MCF 10A (cell line): ENCODE measurements at places on chromosomes 4 and X. TPM values are rescaled to one million over a fixed set of nuclear protein-coding genes. Genes with fewer than 3 reads are reported as not detected.

- peaks cover 21% of the 10 kb centered on the region for H3K27me3 ChIP-seq
- no peaks in the 10 kb centered on the region for H3K36me3 ChIP-seq
- DNase-seq, result no peak
- H3K27ac ChIP-seq, result no peak overlapping the region
Measured at GRCh38 chr4:115657991-115658650, 544.7 kb upstream of the NDST4 start.

DNA sequence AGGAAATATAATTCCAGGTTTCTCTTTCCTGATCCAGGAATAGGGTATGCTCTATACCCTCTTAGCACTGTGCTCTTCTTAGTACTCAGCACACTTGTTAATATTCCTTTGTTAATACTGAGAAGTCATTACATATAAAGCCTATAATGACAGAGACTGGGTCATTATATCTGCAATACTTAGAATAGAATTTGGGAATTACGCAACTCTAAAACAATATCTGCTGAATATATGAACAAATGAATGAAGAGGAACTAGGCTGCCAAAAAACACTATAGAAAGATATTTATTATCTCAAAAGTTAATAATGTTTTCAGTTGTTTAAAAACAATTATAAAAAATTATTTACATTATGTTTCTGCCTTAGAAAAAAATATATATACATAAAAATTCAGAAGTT lies 36.4 kb upstream of the ANKRD50 start:
- H3K27ac ChIP-seq, result no peak overlapping the region
- H3K4me3 ChIP-seq, result no peak overlapping the region
- DNase-seq, result no peak

DNA sequence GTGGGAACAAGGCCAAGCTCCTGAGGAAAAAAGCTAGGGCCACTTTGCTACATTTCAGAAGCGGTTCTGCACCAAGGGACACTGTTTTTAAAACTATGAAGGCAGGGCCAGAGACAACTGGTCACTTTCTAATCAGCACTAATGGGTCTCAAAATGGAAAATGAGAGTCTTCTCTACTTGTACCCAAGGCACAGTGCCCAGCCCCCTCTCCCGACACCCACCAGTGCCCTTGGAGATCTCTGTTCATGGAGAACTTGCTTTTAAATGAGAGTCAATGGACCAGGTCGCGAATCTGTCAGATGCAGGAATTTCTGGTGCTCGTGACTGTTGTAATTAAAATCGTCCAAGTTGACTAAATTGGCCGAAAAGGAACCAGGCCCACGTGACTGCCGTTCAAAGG lies 591.6 kb downstream of the BCOR start:
- DNase-seq, result no peak
- no peak overlapping the region for H3K27ac ChIP-seq
- no peaks in the 10 kb centered on the region for H3K4me1 ChIP-seq
- H3K27me3 ChIP-seq, result peaks cover 28% of the 10 kb centered on the region

DNA sequence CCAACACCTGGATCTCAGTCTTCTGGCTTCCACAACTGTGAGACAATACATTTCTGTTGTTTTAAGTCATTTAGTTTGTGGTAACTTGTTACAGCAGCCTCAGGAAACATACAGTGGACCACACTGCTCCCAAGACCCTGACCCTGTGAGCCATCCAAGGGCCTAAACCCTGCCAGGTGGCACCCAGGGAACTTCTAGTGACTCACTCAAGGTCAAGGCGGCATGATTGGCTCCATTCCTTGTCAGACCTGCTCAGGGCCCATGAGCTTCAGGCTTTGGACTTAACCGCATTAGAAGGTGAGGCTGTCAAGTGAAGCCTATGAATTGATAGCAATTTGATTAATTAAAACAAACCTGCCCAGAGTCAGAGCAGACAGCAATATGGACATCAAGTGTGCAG lies 165.7 kb upstream of the MAMLD1 start:
- DNase-seq, result no peak
- H3K27me3 ChIP-seq, result no peaks in the 10 kb centered on the region
- peaks cover 4% of the 10 kb centered on the region for H3K36me3 ChIP-seq
- no peak overlapping the region for H3K4me3 ChIP-seq
- H3K27ac ChIP-seq, result no peak overlapping the region

GRCh38 chr4:128186623-128187022 lies 101.0 kb downstream of the PGRMC2 start:
- no peak overlapping the region for H3K4me3 ChIP-seq
- H3K27ac ChIP-seq, result no peak overlapping the region
- no peaks in the 10 kb centered on the region for H3K27me3 ChIP-seq

- H3K27me3 ChIP-seq, result peaks cover 45% of the 10 kb centered on the region
- H3K36me3 ChIP-seq, result no peaks in the 10 kb centered on the region
- DNase-seq, result no peak
Measured at GRCh38 chr4:16596267-16596666, 302.2 kb downstream of the LDB2 start.

GRCh38 chrX:79153348-79153747 lies 8.9 kb downstream of the GPR174 start:
- H3K27me3 ChIP-seq, result no peaks in the 10 kb centered on the region
- no peak overlapping the region for H3K27ac ChIP-seq
- no peak for DNase-seq
- no peaks in the 10 kb centered on the region for H3K4me1 ChIP-seq
- H3K4me3 ChIP-seq, result no peak overlapping the region
- H3K36me3 ChIP-seq, result no peaks in the 10 kb centered on the region

Gene FREM3
- not detected in 2 replicates for total RNA-seq

Gene DCAF12L1
- not detected in 2 replicates for total RNA-seq

Gene FRMD7
- total RNA-seq, result not detected in 2 replicates

- no peak overlapping the region for H3K4me3 ChIP-seq
- no peak overlapping the region for H3K27ac ChIP-seq
- no peaks in the 10 kb centered on the region for H3K27me3 ChIP-seq
- DNase-seq, result peak; percentile 7
Measured at GRCh38 chr4:108473163-108473720, 147.1 kb upstream of the RPL34 start.

GRCh38 chr4:153427363-153428071 lies 38.6 kb upstream of the TMEM131L start:
- H3K4me3 ChIP-seq, result no peak overlapping the region
- H3K4me1 ChIP-seq, result peaks cover 6% of the 10 kb centered on the region
- no peaks in the 10 kb centered on the region for H3K36me3 ChIP-seq
- no peak for DNase-seq

DNA sequence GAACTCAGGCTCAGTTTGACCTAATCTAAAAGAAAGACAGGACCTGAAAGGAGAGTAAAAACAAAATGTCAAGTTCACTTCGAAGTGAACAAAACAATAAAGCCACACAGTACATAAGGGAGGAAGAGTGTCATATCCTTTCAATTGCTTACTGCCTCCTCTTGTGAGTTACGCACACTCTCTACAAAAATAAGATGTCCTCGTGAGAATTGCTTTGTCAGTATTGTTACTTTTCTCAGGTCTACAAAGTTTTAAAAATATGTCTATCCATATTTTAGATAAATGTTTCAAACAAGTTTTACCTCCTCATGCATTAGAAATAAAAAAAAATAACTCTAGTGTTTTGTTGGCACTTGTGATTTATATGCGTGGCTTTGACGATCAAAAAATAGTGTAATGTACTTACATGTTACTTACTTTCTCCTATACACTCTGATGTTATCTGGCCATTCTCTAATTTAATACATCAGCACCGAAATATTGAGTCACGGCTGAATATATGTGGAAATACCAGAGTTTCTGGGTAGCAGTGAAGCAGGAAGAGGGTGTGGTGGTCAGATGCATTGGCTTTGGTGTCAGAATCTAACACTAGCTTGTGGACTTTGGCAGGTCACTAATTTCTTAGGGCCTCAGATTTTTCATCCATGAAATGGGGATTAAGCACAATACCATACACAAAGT lies 8.1 kb upstream of the MRPL1 start:
- H3K27ac ChIP-seq, result peak overlapping the region; percentile 13
- peaks cover 12% of the 10 kb centered on the region for H3K4me1 ChIP-seq
- DNase-seq, result peak; percentile 22
- H3K36me3 ChIP-seq, result peaks cover 6% of the 10 kb centered on the region
- H3K27me3 ChIP-seq, result no peaks in the 10 kb centered on the region
- H3K4me3 ChIP-seq, result no peak overlapping the region

DNA sequence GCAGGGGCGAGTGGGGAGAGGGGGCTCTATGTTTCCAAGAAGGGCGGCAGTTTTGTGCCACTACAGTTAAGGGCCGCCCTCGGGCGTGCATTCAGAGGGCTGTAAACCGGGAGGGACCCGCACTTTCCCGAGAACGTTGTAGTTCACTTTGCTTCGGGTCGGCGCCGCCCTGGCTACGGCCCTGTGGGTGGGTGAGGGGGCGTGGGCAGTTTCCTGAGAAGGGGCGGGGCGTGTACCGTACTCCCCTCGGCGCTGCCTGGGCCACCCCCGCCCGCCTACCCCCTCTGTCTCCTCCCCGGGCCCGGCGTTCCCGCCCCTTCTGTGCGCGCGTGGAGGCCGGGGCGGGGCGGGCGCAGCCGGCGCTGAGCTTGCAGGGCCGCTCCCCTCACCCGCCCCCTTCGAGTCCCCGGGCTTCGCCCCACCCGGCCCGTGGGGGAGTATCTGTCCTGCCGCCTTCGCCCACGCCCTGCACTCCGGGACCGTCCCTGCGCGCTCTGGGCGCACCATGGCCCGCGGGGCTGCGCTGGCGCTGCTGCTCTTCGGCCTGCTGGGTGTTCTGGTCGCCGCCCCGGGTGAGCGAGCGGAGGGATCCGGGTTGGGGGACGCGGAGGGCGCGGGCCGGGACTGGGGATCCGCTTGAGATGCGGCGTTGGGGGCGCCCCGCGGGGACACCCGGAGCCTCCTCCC lies at the start of gene CD99:
Gene CD99, plus strand, starts transcription at position 440 of the 687 bp plus-strand sequence. Its CDS starts 66 bp downstream, at position 506.
- DNase-seq, result peak; percentile 76
- peak within 1 kb of the TSS; percentile 94 for H3K4me3 ChIP-seq
- peak within 1 kb of the TSS; percentile 96 for H3K27ac ChIP-seq
- peaks cover 16% of the 10 kb centered on the region for H3K36me3 ChIP-seq

Gene CLGN
- total RNA-seq, result 10.7 and 37.6 TPM in 2 replicates

- H3K27me3 ChIP-seq, result peaks cover 41% of the 10 kb centered on the region
- DNase-seq, result peak; percentile 67
- peak within 1 kb of the TSS; percentile 63 for H3K27ac ChIP-seq
Measured at GRCh38 chrX:16712548-16713155, at the start of gene CTPS2. CTPS2 (minus strand) TSS chrX:16712669; CDS start chrX:16702902, 9,767 bp downstream.

Gene KDM6A
- 30.8 and 31.8 TPM in 2 replicates for total RNA-seq

Gene LINC00632
- 7.4 and 16.9 TPM in 2 replicates for total RNA-seq

GRCh38 chrX:140163371-140164159 lies 198.2 kb upstream of the CXorf66 start:
- no peaks in the 10 kb centered on the region for H3K36me3 ChIP-seq
- DNase-seq, result no peak
- no peak overlapping the region for H3K4me3 ChIP-seq

DNA sequence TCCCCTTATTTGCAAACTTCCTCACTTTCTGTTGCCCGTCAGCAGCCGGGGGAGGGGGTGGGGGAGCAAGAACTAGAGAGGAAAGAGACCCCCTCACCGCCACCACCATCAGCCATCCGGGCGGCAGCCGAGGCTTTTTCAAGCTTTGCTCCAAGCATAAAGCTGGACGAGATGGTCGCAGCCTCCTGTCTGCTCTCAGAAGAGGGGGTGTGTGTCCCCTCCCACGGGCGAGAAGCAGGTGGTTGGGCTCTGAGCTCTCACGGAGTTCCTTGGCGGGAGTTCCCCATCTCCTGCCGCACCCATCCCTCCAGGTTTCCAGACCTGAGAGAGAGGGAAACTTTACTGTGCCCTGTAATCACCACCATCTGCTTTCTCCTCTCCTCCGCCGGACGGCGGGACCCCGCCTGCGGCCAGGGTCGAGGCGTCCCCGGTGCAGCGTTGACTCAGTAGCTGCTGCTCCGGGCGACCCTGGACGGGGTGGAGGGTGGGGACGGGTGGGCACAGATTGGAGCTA lies 4.7 kb upstream of the ARX start:
- no peaks in the 10 kb centered on the region for H3K36me3 ChIP-seq
- H3K27me3 ChIP-seq, result peaks cover 52% of the 10 kb centered on the region
- peak; percentile 9 for DNase-seq
- H3K4me3 ChIP-seq, result peak overlapping the region; percentile 43
- peaks cover 5% of the 10 kb centered on the region for H3K4me1 ChIP-seq

DNA sequence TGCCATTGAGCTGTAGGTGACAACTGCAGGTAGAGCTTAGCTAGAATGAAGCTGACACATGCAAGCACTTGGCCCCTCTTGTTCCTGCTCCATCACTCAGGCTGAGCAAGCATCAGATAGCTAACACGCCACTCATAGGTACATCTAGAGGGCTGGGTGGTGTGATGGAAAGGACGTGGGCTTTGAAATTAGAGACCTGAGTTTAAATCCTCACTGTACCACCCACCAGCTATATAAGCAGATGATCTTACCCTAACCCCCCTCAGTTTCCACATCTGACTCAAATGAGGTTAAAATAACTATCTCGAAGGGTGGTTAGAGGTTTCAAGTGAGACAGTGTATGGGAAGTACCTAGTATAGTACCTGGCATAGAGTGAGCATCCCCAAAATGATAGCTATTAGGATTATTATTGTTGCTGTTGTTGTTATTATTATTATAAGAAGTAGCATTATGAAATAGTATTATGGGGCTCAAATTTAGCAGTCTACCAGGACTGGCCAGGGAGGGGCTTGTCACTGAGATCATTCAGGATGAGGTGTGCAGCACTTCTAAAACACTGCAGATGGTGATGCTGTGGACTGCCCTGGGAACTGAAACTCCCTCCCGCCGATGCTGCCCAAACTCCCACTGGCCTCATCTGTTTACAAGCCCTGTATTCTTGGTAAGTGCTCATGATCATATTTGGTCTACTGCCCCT lies 59.0 kb downstream of the REELD1 start:
- H3K27ac ChIP-seq, result no peak overlapping the region
- DNase-seq, result no peak
- no peaks in the 10 kb centered on the region for H3K36me3 ChIP-seq

Gene DOCK11
- 1.9 and 3.1 TPM in 2 replicates for total RNA-seq

- H3K4me1 ChIP-seq, result peaks cover 9% of the 10 kb centered on the region
- peaks cover 19% of the 10 kb centered on the region for H3K36me3 ChIP-seq
- H3K4me3 ChIP-seq, result no peak overlapping the region
- no peak overlapping the region for H3K27ac ChIP-seq
- H3K27me3 ChIP-seq, result no peaks in the 10 kb centered on the region
Measured at GRCh38 chr4:87360338-87360935, 30.6 kb downstream of the HSD17B11 start.

Gene ETDB
- total RNA-seq, result not detected in 2 replicates

Gene ART3
- total RNA-seq, result 0.83 TPM in 1 of 2 replicates, not detected in the other

DNA sequence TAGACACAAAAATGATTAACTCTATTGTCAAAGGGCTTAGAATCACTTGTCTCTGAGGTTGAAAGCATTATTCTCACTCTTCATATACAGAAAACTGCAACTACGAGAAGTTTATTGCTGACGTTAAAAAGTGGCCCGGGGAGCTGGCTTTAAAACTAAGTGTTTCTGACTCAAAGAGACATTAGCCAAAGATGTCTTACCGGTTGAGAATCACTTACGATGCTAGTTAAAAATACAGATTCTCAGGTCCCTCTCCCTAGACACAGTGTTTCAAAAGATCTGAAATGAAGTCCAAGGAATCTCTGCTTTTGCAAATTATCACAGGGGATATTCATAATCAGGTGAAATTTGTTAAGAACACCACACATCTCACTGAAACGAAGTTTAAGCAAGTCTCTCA lies 1.2 kb downstream of the GNPDA2 start:
- peaks cover 13% of the 10 kb centered on the region for H3K4me1 ChIP-seq
- H3K27ac ChIP-seq, result peak overlapping the region; percentile 77
- peak overlapping the region; percentile 74 for H3K4me3 ChIP-seq
- no peaks in the 10 kb centered on the region for H3K27me3 ChIP-seq
- H3K36me3 ChIP-seq, result peaks cover 9% of the 10 kb centered on the region
